ENCODE measurements at places on chromosomes 7 and 10.
A peak's percentile ranks its signal among the peaks of the same experiment; 100 is the strongest.

DNA sequence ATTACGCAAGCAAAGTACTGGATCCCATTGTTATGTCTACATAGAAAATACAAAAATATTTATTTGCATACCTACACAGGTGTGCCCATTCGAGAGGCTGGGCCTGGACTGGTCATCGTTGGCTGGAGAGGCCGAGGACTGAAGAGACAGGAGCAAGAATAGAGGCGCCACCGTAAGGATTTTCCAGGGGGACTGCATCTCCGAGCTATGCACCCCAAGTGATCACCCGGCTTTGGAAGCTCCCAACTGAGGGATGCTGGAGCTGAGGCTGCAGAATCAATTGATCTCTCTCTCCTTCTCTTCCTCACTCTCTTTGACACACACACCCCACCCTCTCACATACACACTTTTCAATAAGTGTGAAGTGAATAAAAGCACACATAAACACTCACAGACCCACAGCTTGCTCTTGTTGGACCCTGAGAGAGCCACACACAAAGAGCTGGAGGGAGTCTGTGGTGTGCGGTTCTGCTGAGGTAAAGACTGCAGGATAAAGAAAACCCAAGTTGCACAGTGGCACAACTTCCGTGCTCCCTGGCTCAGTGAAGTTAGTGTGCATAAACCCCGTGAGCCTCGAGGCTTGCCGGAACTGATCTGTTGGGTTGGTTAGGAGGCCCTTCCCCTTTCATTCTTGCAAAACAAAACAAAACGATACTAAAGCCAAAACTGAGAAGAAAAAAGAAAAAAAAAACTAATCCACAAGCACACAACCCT lies at the start of gene AOAH:
AOAH (minus strand) TSS at position 544 of the 714 bp plus-strand sequence; CDS start at position 198, 346 bp downstream.
- no peak for DNase-seq

GRCh38 chr7:152072421-152072820 lies 46.9 kb downstream of the GALNT11 start:
- DNase-seq = no peak

DNA sequence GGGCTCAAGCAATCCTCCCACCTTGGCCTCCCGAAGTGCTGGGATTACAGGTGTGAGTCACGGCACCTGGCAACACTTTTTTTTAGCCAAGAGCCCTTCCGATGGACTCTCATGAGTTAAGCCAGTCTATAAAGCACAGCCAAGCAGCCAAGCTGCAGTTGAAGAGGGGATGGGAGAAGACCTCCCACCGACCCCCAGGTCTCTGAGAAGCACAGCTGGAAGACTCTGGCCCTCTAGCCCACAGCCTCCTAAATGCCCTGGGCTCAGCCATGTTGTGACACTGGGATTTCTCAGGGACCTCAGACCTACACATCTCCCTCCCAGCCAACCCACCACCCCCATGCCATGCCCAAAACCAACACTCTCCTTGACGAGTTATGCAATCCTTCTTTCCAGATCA lies 31.1 kb downstream of the CALML3 start:
- DNase-seq = no peak

DNA sequence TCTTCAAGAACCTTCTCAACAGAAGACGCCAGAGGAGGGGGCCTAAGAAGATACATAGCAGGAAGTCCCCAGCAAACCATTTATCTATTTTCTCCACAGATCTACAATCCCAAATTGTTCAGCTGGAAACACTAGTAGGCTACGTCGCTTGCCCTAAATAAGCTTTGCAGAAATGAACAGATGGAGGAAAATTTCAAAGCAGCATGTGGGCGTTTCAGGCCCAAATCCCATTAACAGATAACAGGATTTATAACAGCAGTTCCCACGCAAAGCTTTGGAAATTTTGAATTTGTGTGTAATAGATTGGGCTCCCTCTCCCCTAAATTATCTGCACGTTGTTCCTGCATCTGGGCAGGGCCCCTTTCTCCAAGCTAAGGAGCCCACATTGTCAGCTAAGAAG lies 60.6 kb upstream of the FRMD4A start:
- DNase-seq = no peak

- no peak for DNase-seq
These were observed 28.9 kb upstream of the INHBA start for GRCh38 chr7:41731493-41732435.

DNA sequence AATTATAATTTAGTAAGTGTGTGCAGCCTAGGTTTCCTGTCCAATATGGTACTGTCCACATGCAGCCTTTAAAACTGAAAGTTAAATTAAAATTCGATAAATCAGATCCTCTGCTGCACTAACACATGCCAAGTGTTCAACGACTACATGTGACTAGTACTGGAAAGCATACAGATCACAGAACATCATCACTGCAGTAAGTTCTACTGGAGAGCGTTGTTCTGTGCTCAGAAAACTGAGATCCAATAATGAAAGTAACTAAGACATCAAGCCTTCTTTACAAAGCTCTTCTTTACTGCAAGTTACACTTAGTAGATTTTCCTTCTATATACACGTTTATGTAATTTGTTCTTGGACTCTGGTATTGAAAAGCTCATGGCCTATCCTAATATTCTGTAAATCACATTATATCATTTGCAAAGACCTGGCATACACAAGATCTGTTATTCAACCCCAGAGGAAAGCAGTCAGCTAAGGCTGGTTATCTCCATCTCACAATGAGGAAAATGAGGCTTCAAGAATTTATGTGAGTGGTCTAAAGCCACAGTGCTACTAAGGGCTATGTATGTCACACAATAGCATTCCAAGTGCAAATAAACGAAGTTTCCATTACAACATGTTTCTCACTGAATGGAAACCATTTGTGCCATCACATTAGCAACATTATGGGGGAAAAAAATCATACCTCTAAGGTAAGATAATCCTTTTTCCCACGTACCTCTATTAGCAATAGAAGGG lies 77.6 kb downstream of the VPS41 start:
- DNase-seq = no peak

GRCh38 chr7:101813402-101814019 lies 3.9 kb upstream of the CUX1 start:
- no peak for DNase-seq

DNA sequence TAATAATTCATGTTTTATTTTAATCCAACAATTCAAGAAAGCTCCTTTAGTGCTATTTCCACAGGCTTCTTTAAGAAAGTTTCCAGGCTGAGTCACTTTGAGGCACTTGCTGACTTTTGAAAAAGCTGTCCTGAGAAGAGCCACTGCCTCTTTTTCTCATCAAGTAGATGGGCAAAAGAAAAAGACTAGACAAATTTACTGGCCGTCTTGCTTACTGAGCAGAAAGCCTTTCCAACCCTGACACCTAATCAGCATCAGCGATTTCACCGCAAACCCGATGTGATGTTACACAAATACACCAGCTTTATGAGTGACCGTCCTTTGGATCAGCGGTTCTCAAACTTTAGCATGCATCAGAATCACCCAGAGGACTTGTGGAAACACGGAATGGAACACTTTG lies 24.3 kb downstream of the CTTNBP2 start:
- no peak for DNase-seq

DNA sequence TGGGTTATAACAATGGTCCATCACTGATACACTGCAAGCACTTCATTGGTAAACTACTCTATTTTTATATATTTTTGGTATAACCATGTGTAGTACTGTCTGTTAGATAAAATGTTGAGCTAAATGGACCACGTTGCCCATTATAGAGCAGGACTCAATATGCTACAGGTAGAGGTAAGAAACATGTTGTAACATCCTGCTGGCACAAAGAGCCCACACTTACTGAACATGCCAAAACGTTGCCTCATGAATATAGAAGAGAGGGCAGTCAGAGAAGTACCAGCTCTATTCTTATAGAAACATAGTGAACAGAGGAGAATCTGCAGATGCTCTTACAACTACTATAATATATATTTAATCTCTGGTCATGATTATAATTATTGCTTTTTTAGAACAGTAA lies 18.4 kb upstream of the MET start:
- no peak for DNase-seq

DNA sequence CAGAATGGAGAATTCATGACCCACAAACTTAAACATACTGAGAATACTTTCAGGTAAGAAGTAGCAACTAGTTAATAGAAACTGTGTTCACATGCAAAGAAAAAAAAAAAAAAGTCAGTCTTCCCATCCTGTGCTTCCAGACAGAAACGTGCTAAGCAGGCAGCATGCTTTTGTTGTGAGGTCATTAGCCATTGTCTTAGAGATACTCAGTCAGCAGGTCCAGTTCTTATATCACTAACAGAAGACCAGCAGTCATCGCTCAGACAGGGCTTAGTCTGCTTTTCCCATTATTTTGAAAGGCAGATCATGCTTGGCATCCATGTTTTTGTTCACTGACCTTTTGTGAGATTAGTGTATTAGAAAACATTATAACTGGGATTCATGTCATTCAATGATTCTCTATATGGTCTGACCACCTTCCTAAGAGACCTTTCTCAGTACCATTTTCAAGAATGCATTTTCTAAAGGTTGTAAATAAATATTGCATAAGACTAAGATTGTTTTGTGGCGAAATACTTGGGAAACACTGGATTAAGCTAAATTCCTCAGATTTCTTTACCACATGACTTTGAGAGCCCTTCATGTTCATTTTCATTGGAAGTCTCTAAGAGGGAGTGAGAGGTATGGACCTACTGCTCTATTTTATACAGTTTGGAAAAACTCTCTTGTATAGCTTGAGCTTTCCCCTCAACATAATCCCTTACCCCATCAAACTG lies 45.0 kb upstream of the AGBL3 start:
- DNase-seq = peak; percentile 56

GRCh38 chr7:18610331-18610948 lies 114.9 kb downstream of the HDAC9 start:
- peak; percentile 61 for DNase-seq

- no peak for DNase-seq
These were observed 46.7 kb downstream of the ADCYAP1R1 start for GRCh38 chr7:31098642-31099360.

- no peak for DNase-seq
These were observed 3.6 kb upstream of the IFIT1 start for GRCh38 chr10:89388806-89389205.

DNA sequence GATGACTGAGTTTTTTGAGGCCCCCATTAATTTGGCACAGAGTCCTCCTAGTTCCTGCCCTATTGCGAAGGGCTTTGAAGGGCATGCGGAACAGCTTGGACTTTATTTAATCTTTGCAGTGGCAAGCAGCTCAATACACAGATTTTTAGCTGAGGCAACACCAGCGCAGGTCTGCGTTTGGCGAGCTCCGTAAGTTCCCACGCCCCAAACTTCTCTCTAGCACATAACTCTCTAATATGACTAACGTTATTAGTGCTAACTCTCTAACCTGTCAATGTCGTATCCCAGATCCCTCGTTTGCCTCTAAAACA lies 366 bp upstream of the TAF3 start:
- no peak for DNase-seq

- DNase-seq = no peak
These were observed 300.8 kb downstream of the SDHAF3 start for GRCh38 chr7:97418312-97418711.

DNA sequence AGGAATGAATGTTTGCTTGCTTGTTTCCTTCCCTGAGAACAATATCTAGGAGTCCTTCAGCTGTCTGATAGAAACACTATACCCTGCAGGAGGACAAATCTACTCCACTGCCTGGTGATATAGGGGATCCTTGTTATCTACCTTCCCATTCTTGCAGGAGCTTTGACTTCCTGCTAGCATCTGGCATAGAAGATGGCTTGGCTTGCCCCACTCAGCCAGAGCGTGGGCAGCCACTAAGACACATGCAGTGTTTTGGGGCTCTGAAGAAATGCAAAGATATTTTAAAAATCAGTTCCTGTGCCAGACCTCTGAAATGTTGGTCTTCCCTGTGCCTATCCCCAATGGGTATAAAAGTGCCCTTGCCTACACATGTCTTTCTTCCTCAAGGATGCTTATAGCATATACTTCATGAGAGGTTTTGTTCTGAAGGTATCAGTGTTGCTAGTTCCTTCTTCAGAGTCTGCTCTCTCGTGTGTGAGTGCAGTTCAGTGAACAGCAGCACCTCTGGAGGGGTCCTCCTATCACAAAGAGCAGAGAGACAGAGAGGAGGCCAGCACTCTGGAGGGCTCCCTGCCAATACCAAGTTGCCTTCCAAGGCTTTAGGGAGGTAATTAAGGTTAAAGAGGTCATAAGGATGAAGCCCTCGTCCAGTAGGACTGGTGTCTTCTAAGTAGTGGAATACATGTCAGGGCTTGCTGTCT lies 149.1 kb upstream of the CALCR start:
- DNase-seq = no peak

GRCh38 chr10:110931769-110932381 lies 12.5 kb downstream of the SHOC2 start:
- no peak for DNase-seq

- no peak for DNase-seq
These were observed 12.9 kb upstream of the BMS1 start for GRCh38 chr10:42769673-42770072.

GRCh38 chr7:27182285-27182841 lies 2.7 kb downstream of the HOXA11 start:
- DNase-seq = no peak

- DNase-seq = no peak
These were observed 223.6 kb upstream of the KMT2E start for GRCh38 chr7:104790440-104790839.

DNA sequence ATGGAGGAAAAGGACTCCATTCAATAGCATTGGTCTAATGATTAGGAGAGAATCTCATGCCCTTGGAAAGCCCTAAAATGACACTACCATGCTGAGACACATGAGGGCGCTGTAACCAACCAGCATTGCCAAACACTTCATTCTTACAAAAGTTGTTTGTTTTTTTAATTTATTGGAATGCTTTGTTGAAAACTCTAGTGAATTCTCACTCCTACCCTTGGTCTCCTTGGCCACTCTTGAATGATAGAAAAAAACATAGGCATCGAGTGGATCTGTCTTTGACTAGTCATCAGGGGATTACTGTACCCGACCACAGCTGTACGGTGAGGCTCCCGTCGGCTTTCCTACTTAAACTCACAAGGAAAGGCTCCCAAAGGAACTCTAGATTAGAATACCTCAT lies 29.3 kb upstream of the ADD3 start:
- DNase-seq = no peak

DNA sequence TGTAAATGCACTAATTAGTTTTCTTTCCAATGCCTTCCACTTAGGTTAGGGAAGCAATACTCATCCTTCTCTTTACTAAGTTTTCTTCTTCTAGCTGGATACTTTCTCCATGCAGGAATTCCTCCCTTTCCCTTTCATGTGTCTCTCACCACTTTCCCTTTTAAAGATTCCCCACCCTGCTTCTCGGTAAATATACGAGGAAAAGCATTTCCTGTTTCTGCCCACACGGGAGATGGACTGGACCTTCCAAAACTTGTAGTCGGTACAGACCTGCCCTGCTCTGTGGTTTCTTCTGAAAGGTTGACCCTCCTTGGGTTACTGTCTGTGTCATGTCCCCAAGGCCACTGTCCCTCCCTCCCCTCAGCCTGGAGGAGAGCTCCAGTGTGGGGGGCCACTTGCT lies 58.9 kb upstream of the LYZL2 start:
- no peak for DNase-seq

DNA sequence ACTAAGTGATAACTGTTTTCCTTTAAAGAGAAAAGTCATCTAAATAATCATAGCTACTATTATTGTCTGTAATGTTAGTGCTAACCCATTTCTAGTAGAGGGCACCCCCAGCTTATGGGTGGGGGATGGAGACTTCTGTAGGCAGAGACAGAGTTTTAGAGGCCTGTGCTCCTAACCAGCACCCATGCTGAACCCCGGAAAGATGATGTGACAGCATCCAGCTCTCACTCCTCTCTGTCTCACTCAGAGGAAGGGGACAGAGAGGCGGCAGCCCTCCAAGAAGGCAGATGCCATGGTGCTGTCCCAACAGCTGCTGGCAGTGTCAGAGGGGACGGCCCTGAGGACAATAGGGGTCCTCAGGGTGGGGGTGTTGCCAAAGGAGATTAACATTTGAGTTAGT lies 74.4 kb upstream of the PRLHR start:
- DNase-seq = no peak
